Ecto neural progenitor cell (in vitro differentiated cells): ENCODE measurements at places on chromosomes 1 and 21.

- DNase-seq = no peak
Observed at GRCh38 chr1:80531182-80531581, 1269.6 kb upstream of the ADGRL2 start.

DNA sequence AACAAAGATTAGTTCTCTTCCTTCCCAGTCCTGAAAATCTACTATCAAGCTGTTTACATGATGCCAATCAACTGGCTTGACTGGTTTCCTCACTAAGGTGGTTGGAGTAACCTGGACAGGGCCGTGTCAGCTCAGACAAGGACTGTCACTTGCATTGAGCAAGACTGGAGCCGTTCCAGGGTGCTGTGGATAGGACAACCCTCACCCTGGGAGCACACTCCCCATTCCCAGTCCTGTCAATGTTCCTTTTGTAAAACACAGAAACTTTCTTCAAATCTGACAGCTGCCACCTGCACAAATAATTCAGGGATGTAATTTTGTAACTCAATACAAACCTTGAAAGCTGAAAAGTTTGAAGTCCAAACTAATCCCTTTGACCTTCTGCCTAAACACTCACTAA is 31.4 kb downstream of the PLPP3 start:
- no peak for DNase-seq

- DNase-seq = no peak
Observed at GRCh38 chr1:8355439-8356255, 37.7 kb downstream of the SLC45A1 start.

DNA sequence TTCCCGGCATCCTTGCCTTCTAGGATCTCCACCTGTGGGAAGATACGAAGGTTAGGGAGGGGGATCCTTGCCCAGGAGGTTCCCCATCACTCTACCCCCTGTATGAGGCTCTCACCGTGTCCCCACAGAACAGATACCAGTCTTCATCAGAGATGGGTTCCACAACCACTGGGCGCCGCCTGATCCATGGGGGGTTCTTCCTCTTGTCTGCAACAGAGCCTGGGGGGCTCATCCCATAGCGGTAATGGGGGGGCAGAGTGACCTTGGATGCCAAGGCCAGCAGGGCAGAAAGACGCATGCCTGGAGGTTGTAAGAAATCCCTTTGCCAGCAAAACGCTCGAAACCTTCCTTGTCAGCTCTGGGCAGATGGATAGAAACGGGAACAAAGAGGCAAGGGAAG is 2.5 kb downstream of the MRPL24 start:
- no peak for DNase-seq

GRCh38 chr1:64836802-64837201 is 91.9 kb downstream of the RAVER2 start:
- no peak for DNase-seq

GRCh38 chr1:47214549-47214948 is 17.5 kb downstream of the TAL1 start:
- no peak for DNase-seq

GRCh38 chr1:21952786-21953520 is 15.8 kb upstream of the HSPG2 start:
- no peak for DNase-seq

DNA sequence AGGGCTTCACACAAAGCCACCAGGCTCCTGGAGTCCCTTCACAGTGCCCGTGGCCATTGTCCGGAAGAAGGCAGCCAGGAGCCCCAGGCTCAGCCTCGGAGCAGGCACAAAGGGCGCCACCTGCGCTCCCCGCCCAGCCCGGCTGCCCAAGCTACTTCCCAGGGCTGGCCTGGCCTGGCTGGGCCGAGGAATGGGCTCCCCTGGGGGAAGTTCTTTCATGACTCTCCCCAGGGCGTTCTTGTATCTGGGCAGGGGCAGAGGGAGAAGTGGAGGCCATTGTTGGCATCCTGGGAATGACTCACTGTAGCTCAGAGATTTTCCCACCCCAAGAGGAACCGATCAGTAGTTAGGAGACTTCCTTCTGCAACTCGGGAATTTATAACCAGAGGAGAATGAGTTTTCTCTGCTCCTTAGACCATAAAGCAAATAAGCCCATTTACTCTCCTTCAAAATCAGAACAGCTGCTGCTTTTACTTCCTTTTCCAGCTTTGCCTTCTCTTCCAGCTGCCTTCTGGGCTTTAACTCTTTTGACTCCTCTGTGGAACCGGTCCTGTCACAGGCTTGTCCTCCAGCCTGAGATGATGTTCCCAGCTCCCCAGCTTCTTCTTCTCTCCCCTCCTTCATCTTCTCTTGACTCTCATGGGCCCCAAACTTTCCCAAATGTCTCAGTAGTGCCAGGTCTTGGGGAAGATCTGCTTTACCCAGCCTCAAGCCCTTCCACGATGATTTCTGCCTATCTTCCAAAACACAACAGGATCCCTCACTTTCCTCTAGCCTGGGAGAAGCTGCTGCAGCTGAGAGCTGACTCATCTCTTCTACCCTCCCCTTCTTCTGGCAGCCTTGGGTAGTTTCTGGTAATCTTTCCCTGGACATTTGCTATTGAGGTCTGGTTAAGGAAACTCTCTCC is 118.7 kb upstream of the CD34 start:
- DNase-seq = no peak

- DNase-seq = no peak
Observed at GRCh38 chr1:24301785-24302175, 17.4 kb upstream of the GRHL3 start.

DNA sequence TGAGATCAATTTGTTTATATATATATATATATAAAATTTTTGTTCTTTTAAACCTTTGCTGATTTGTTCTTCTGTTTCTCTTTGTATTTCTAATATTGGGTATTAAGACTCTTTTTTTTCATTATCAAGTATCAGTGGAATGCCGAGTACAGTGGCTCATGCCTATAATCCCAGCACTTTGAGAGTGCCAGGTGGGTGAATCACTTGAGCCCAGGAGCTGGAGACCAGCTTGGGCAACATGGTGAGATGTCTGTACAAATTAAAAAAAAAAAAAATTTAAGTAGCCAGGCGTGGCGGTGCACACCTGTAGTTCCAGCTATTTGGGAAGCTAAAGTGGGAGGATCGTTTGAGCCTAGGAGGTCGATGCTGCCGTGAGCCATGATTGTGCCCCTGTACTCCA is 67.1 kb downstream of the MAST2 start:
- DNase-seq = no peak

DNA sequence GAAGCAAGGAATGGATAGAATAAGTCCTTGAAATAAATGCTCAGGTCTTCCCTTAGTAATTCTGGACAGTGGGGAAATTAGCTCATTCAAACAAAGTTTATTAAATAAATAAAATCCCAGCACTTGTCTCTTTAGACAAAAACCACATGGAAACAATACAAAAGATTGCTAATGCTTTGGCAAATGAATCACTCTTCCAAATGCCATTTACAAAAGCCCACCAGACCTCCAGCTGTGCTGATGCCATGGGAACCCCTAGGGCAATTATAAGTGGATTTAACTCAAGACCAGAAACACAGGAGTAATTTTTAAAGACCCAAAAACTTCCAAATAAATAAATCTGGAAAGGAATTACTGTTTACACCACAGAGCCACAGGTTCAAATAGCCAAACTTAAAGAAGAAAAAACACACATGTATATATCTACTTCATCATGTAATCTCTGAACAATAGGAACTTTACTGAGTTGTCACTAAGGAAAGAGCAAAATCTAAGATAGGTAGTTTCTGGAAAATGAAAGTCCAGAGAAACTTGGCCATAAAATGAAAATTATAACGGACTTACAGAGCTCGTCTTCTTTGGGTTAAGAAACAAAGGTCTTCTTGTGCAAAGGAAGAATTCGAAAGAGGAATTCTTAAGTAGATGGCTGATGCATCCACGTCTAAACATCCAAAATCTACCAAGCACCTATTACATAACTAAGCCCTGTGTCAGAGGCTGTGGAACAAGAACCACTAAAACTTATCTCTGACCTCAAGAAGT is 399.4 kb downstream of the SMYD3 start:
- DNase-seq = no peak

- no peak for DNase-seq
Observed at GRCh38 chr1:197374428-197374827, 106.4 kb downstream of the CRB1 start.

GRCh38 chr1:41233708-41234107 is 8.4 kb downstream of the SCMH1 start:
- DNase-seq = no peak

DNA sequence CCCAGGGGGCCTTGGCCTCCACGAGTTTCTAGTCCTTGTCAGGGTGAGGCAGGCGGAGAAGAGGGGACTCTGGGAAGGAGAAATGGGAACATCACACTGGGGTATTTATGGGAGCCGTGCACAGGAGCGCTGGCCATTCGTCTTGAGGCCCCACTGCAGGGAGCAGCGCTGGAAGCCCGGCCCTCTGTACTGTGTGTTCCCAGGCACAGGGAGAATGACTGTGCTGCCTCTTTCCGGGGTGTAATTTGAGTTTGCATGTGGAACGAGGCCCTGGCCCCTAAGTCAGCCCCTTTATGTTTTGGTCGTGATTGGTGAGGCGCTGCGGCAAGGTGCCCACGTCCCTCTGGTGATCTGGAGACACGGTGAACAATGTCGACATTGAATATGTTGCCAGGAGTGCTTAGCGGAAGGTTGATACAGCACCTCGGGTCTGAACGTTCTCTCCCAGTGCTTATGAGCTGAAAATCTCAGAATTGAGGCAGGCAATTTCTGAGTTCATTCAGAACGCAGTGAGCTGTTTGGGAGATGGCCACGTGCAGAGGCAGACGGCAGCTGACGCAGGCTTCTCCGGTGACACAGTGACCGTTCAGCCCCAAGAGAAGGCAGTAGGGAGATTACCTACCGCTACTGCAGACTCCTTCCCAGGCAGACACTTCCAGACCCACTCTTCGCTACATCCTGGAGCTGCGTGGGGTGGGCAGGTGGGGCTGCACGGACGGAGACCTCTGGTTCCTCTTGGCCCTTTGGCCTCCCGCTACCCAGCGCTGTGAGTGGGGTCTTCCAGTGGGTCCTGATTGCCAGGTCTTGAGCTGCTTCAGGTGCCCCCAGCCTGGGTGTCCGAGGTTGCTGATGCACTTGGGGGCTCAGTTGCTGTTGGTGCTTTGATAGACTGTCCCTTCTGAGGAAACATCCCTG is 265.8 kb downstream of the CAMTA1 start:
- DNase-seq = no peak

GRCh38 chr1:42931911-42932422 is 26.7 kb downstream of the SLC2A1 start:
- no peak for DNase-seq

DNA sequence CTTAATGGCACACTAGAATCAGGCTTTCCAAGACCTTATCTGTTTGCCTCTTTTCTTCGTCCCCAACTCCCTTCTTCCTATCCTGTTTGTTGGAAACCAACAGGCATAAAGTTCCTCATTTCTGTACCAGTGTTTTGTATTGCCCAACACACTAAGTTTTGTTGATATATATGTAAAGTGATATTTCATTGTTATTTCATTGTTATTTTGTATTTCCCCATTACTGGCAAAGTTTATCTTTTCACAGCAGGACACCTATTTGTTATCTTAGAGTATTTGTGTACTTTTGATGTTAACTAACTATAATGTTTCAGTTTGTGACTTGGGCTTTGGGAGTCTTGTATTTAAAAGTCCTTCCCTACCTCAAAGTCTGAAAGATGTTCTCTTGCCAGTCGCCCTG is 27.1 kb downstream of the FAM20B start:
- DNase-seq = no peak

GRCh38 chr1:230270185-230270558 is 156.0 kb downstream of the PGBD5 start:
- DNase-seq = no peak

- no peak for DNase-seq
Observed at GRCh38 chr1:234132795-234133194, 228.3 kb downstream of the SLC35F3 start.

DNA sequence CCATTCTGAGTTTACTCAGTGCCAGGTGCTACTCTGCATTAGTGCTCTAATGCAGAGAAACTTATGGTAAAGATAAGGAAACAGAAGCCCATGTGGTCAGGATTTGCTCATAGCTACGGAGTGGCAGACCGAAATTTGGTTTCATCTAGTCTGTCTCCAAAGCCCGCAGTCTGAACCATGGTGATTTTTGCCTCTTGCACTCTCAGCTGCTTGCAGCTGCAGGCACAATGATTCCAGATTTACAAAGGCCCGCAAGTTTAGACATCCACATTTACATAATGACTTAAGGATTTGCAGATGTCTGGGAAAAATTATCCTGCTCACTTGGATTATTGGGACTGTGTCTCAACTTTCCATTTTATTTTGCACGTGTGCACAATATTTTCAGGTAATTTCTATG is 161.3 kb upstream of the KCNJ6 start:
- no peak for DNase-seq

GRCh38 chr1:223886516-223886921 is 40.8 kb upstream of the TP53BP2 start:
- DNase-seq = no peak

DNA sequence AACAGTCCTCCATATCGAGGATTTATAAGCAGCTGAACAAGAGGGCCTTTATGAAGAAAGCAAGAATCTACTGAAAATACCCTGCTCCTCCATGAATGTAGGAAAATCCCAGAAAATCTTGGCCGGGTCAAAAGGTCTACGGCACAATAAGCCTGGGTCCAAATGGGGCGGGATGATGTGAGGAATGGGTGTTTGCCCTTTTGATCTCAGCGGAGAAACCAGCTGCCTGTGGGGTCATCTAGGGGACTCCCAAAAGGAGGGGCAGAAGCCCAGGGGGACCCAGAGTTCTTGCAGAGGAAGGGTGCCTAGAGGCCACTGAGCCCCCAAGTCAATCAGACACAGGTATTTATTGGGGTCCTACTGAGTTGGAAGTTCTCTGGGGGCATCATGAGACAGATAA is 11.4 kb upstream of the PIGR start:
- DNase-seq = no peak

DNA sequence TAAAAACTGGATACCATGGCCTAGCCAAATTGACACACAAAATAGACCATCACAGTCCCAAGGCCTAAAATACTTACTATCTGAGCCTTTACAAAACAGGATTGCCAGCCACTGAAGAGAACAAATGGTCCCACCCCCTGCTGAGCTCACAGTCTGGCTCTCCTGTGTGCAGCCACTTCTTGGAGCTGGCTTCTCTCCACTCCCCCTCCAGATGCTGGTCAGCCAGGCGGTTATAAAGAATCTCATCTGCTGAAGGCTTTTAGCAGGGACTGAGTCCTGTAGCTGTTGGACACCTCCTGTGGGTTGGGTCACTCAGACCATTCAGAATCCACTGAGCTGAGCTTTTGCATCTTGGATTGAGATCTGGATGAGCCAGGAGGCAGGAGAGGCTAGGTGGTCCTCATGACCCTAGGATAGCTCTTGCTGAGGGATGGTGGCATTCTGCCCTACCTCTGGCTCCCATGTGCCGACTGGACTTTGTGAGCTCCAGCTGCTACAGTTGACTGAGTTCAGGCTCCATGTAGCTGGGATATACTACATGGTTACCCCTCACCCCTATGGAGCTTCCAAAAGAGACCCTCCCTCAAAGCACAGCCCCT is 16.1 kb downstream of the OXCT2 start:
- no peak for DNase-seq
